Progenitor cell of endocrine pancreas (in vitro differentiated cells): ENCODE measurements at places on chromosomes 1 and 21.

DNA sequence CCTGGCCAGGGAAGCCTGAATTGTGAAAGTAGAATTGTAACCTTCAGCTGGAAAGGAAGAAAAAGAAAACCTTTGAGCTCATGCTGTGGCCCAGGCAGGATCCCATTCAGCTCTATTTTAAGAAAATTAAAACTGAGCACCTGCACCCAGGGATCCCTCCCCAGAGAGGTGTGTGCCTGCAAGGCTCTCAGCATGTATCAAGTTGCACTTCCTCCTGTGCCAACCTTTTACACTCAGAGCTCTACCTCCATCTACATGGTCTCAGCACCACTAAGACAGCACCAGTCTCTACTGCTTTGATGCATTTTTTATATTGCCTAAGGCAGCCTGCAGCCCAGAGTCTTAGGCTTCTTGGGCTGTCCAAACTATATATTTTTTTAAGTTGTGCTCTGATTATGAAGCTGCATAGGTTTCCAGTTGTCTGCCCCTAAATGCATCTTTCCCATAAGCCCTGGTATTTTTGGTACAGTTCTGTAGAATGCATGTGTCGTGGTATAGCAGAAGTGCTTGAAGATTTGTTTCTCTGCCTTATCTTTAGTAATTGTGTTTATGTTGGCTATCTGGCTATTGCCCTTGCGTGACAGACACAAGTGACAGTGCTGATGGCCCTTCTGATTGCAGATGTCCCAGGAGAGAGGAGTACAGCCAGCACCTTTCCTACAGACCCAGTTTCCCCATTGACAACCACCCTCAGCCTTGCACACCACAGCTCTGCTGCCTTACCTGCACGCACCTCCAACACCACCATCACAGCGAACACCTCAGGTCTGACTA, 63.1 kb downstream of the PTPRC start:
- DNase-seq, result no peak

DNA sequence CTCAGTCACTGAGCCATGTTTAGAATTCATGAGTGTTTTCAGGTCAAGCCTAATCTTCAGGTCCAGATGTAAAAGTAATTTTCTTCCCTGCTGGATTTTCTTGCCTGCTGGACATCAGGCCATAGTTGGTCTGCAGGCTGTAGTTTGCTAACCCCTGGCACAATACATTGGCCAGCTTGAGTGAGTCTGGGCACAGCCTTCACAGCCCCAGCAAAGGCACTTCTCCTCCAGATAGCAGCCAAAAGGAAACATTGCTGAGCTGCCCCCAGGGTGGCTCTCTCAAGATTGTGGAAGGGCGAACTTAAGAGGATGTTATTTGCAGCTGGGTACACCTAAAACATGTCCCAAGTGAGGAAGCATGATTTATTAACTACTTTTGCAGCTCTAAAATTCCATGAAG, 126.8 kb downstream of the PIK3R3 start:
- no peak for DNase-seq

GRCh38 chr1:51237351-51238033, 1.4 kb downstream of the RNF11 start:
- no peak for DNase-seq

DNA sequence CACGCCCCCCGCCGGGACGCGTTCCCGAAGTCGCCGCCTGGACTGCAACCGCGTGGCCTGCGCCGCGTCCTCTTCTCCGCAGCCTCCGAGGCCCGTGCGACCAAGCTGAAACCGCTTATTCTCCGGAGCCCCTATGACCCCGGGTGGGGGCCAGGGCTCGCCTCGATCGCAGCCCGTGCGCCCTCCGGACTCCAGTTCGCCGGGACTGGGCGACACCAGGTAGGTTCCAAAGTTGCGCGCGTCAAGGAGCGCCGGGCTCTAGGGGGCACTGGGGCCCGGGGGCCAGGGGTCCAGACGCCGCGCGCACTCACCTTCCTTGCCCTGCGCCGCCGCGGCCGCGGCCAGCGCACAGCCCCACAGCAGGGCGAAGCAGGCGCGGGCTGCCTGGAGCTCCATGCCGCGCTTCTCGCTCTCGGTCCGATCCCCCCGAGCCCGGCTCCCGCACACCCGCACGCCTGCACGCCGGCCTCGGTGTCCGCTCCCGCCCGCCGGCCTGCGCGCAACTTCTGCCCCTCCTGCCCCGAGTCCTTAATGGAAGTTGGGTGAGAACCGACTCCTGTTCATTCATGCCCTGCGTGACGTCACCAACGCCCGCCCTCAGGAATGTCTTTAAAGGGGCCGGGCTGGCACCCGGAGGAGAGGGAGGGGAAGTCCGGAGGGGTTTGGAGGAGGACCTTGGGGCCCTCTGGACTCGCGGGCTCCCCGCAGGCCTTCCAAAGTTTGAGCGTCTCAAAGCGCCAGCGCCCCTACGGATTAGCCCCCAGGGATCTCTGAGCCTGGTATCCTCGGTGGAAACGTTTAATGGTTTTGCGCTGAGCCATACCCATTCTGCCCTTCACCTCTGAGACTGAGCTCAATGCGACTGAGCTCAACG, at the start of gene EPHA2:
EPHA2 (minus strand) TSS at position 533 of the 874 bp plus-strand sequence; CDS start at position 396, 137 bp downstream.
- peak; percentile 91 for DNase-seq

DNA sequence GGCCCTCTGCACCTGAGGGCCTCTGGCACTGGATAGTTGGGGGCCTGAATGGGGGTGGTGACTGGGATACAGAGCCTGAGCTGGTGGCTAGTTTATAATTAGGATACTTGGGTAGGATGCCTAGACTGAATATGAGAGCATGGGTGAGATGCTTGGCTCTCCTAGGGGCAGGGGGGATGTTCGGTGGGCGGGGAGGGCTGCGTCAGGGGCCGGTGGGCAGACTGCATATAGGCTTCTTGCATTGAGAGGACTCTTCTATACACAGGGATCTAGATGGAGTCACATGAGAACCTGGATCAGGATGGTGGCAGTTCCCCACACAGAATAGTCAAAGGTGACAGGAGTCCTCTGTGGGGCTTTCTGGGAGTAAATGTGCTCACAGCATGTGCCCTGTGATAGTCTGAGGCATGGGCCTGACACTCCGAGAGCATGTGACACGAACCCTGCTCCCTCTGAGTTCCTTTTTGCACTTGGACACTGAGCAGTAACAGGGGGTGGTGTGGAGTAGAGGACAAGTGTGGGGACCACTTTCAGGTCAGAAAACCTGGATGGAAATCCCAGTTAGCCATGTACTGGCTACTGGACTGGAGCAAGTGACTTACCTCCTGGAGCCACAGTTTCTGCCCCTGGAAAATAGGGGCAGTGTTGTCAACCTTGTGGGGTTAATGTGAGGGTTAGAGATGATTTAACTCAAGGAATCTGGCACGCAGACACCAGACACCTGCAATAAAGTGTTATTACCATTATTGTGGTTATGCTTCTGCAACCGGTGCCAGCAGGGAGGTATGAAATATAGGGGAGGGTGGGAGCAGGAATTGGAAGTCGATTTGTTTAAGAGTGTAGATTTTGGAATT, 2.2 kb downstream of the MAP7D1 start:
- no peak for DNase-seq

DNA sequence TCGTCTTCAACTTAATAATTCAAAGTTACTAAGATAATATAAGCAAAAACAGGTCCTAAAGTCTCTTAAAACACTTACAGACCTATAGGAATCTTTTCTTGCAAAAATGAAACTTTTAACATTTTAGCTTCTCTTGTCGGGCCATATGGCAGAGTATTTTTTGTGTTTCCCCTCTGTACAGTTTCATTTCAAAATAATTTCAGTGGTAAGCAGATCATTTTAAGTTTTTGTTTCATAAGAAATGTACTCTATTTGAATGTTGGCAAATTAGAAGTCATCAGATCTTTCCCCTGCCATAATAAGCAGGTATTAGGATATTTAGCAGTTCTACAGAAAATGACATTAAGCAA, 37.9 kb downstream of the RGL1 start:
- no peak for DNase-seq

DNA sequence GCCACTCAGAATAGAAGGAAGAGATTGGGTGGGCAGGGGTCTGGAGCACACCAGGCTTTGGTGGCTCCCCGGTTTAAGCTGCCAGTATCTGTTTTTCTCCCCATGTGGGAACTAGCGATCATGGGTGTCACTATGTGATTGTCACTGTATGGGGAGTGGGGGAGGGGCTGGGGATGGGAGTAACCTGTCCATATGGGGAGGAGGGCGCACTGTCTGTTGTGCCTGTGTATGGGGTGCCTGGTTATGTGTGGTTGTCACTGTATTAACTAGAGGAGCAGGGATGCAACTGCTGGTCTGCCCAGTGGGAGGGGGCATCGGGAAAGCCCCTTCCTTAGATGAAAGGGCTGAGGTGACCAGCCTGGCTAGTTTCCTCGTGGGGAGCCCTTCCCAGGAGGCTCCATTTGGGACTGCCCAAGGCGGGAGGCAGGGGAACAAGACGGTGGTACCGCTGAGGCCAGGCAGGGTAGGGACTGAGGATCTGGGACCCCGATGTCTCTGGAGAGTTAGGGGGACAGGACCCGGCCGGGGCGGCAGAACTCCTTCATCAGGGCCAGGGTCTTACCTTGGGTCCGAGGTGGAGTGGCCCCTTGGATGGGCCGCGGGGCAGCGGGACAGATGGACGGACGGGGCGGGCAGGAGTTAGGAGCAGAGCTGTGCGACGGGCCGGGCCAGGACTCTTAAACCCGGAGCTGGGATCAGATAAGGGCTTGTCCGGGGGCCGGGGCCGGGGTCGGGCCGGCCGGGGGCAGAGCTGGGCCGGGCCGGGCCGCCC, at the start of gene KCNJ10:
KCNJ10 (minus strand) TSS at position 701 of the 772 bp plus-strand sequence. CDS start 27,628 bp downstream, outside the sequence.
- DNase-seq, result no peak
